ENCODE measurements at places on chromosomes 4 and X.

DNA sequence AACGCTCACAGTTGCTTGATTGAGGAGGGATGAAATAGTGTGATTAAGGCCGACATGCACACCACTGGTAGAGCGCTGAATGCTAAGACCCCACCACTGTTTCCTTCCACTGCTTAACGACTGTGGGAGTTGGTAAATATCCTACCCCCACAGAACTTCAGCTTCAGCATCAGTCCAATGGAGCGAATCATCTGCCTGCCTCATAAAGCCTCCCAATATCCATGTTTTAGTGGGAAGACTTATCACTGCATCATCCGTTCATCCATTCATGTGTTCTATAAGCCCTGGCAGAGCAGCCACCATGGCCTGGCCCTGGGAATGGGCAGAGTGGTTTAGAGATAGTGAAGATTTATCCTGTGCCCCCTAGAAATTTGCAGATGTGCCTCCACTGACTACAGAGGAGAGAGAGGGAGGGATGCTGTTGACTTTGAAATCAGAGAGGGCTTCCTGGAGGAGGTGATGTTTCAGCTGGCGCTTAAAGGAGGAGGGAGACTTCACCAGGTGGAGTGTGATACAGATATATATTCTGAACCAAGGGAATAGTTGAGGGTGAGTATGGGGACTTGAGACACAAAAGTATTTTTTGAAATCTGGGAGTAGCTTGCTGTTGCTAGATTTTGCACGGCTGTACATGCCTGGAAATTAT, 71.9 kb upstream of the STX18 start:
- no peaks in the 10 kb centered on the region for H3K27me3 ChIP-seq
- no peak overlapping the region for H3K4me3 ChIP-seq
- peaks cover 5% of the 10 kb centered on the region for H3K36me3 ChIP-seq
- H3K4me1 ChIP-seq = no peaks in the 10 kb centered on the region
- no peak overlapping the region for H3K27ac ChIP-seq

- DNase-seq = no peak
- H3K4me1 ChIP-seq = peaks cover 11% of the 10 kb centered on the region
- H3K4me3 ChIP-seq = no peak overlapping the region
- no peaks in the 10 kb centered on the region for H3K27me3 ChIP-seq
- no peak overlapping the region for H3K27ac ChIP-seq
These were observed 33.1 kb downstream of the SLC10A7 start for GRCh38 chr4:146488495-146489174.

- no peak overlapping the region for H3K27ac ChIP-seq
- H3K27me3 ChIP-seq = no peaks in the 10 kb centered on the region
- no peak overlapping the region for H3K4me3 ChIP-seq
- no peaks in the 10 kb centered on the region for H3K4me1 ChIP-seq
- DNase-seq = no peak
These were observed 173.1 kb downstream of the STK32B start for GRCh38 chr4:5224340-5224739.

DNA sequence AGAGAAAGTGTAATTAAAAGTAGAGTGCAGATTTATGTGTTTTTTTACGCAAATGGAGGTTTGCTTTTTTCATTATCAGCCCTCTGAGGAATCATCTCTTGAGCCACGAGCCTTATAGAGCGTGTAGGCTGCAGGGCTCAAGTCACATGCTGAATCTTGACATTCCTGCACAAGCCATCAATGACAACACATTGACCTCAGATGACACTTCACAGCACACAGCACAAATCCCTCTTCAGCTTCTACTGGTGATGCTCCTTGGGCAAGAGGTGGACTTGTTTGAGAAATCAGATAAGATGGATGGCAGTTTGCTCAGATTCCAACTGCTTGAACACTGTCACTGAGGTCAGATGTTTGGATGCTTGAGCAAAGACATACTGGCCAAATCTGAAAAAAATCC, 250.6 kb downstream of the SNCA start:
- H3K4me3 ChIP-seq = no peak overlapping the region
- no peak for DNase-seq
- no peak overlapping the region for H3K27ac ChIP-seq
- H3K4me1 ChIP-seq = no peaks in the 10 kb centered on the region

GRCh38 chr4:137881641-137882040, 349.3 kb upstream of the PCDH18 start:
- no peak overlapping the region for H3K27ac ChIP-seq
- no peaks in the 10 kb centered on the region for H3K4me1 ChIP-seq
- no peaks in the 10 kb centered on the region for H3K36me3 ChIP-seq

- peaks cover 9% of the 10 kb centered on the region for H3K36me3 ChIP-seq
- no peaks in the 10 kb centered on the region for H3K4me1 ChIP-seq
- H3K4me3 ChIP-seq = no peak overlapping the region
- H3K27me3 ChIP-seq = no peaks in the 10 kb centered on the region
- no peak overlapping the region for H3K27ac ChIP-seq
- DNase-seq = no peak
These were observed 30.4 kb downstream of the BOD1L1 start for GRCh38 chr4:13597141-13597540.

DNA sequence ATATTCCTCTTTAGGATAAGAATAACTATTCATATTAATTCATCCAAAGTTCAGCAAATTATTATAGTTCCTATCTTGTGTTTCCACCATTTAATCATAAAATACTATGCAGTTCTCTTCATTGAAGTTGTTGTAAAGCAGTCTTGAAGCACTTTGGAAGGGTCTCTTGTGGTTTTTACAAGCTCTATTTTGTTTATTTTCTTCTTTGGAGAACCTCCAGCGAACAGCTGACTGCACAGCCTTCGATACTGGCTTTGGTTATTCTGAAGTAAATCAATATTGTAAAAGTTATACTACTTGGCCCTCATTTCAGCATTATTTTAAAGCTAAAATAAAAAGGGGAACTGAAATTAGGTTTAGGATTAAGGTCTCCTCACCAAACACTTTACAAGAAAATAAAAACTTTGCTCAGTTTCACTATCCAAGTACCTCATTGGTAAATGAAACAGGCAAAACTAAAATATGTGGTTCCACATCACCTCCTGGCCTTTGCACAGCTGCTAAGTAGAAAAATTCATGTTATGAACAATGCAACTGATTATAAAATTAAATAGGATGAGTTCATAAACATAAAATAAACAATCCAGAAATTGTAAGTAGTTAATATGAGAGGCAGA, 1629.2 kb upstream of the ADGRL3 start:
- H3K27ac ChIP-seq = no peak overlapping the region
- H3K4me1 ChIP-seq = no peaks in the 10 kb centered on the region
- DNase-seq = no peak
- no peak overlapping the region for H3K4me3 ChIP-seq
- H3K27me3 ChIP-seq = no peaks in the 10 kb centered on the region

GRCh38 chrX:154402622-154403127, 4.5 kb downstream of the RPL10 start:
- H3K27ac ChIP-seq = no peak overlapping the region
- no peak overlapping the region for H3K4me3 ChIP-seq
- no peak for DNase-seq
- H3K27me3 ChIP-seq = no peaks in the 10 kb centered on the region
- peaks cover 7% of the 10 kb centered on the region for H3K36me3 ChIP-seq
- peaks cover 15% of the 10 kb centered on the region for H3K4me1 ChIP-seq

DNA sequence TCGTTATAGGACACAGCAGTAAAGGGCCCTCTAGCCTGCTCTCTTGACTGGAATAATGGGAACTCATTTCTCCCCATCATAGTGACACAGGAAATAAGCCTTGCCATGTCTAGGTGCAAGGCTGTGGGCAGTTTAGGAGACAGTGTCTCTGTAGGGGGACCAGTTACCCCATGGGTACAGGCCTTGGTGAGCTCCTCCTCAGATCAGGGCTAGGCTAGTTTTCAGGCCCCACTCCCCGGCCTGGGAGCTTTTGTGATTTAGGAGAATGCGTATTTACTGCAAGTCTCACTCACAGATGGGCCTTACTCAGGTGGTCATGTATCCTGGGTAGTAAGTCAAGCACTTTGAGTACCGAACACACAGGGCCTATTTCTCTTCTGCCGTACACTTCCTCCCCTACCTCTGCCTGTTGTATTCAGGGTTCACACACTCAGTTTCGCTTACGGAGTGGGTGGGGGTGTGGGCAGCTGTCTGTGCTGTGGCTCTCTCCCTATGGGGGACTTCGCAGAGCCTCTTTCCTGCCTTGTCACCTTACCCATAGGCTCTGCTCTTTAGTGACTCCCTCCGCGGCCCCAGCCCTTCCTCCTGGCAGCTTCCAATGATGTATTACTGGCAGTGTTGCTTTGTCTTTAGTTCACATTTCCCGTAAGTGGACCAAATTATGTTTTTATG, 34.2 kb downstream of the FAM193A start:
- DNase-seq = no peak
- H3K4me3 ChIP-seq = peak overlapping the region; percentile 31
- H3K36me3 ChIP-seq = peaks cover 5% of the 10 kb centered on the region
- peaks cover 46% of the 10 kb centered on the region for H3K4me1 ChIP-seq
- no peaks in the 10 kb centered on the region for H3K27me3 ChIP-seq

DNA sequence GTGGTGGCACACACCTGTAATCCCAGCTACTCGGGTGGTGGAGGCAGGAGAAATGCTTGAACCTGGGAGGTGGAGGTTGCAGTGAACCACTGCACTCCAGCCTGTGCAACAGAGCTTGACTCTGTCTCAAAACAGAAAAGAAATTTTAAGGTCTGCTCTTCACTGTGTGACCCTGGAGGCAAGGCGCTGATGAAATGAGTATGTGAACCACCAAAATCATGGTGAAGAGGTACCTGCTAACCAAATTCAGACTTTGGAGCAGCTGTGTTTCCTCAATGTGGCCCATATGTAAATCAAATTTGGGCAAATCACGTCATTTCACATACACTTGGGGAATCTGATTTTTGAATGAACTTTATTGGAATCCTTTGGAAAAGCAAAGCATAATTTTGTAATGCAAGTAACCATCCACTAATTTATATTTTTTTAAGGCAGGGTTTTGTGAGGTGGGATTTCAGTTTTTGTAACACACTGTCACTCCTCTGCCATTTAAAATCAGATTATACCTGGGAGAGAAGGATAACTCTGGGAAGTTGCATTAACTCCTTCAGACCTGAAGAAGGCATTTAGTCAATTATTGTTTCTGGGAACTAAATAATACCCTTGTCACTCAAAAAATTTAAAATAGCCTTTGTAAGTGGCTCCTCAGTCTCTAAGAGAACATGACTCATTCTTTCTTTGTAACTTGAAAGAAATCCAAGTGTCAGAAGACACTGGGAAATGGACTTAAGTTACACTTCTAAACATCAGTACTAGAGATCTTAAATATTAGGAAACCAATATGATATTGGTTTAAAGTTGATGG, 24.0 kb downstream of the DOCK11 start:
- peak overlapping the region; percentile 94 for H3K27ac ChIP-seq
- H3K4me3 ChIP-seq = no peak overlapping the region
- no peaks in the 10 kb centered on the region for H3K27me3 ChIP-seq
- H3K36me3 ChIP-seq = no peaks in the 10 kb centered on the region
- peaks cover 23% of the 10 kb centered on the region for H3K4me1 ChIP-seq

Measured in T-helper 17 cell (primary cell).